ENCODE measurements at places on chromosomes 16 and 17.

DNA sequence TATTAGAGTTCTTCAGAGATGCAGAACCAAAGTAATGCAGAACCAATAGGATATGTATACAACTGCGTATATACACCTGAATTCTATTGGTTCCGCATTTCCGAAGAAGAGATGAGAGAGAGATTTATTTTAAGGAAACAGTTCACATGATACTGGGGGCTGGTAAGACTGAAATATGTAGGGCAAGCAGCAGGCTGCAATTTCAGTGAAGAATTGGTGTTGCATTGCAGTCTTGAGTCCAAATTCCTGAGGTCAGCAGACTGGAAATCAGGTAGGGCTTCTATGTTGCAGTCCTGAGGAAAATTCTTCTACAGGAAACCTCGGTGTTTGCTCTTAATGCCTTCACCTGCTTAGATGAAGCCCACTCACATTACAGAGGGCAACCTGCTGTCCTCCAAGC is 128.2 kb upstream of the MED13 start:
- no peak for DNase-seq

DNA sequence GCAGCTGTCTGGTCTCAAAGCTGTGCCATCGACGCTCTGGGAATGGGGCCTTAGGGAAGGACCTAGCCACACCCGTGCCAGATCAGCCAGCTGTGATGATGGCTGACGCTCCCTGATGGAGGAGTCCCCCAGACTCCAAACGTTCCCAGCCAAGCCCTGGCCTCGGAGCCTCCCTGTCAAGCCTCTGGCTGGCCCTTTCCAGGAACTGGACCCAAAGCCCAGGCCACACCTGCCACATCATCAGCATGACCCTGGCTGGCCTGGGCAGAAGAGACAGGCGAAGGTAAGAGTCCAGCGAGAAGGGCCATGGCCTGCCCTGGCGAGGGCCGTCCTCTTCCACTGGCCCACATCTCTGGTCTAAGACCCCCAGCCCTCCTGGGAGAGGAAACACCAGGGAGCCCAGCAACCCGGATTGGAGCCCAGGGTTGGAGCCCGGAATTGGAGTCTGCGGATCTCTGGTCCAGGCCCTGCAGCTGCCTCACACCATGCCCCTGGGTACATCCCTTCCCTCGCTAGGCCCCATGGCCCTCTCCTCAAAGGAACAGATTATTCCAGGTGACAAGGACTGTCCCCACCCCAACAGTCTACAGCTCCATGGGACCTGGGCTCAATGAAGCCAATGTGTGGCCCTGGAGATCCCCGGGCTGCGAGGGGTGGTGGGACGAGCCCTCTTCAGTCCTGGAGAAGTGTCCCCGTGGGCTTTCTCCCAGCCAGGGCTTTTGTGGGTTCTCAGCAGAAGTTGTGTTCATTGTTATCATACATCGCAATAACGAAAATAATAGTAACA is 105.1 kb upstream of the TNRC6C start:
- no peak for DNase-seq

- no peak for DNase-seq
Observed at GRCh38 chr17:70691150-70691549, 521.8 kb downstream of the KCNJ2 start.

GRCh38 chr17:59641799-59642484 is 22.2 kb downstream of the CLTC start:
- DNase-seq, result no peak

GRCh38 chr17:27968206-27968732 is 74.2 kb upstream of the NLK start:
- DNase-seq, result no peak

DNA sequence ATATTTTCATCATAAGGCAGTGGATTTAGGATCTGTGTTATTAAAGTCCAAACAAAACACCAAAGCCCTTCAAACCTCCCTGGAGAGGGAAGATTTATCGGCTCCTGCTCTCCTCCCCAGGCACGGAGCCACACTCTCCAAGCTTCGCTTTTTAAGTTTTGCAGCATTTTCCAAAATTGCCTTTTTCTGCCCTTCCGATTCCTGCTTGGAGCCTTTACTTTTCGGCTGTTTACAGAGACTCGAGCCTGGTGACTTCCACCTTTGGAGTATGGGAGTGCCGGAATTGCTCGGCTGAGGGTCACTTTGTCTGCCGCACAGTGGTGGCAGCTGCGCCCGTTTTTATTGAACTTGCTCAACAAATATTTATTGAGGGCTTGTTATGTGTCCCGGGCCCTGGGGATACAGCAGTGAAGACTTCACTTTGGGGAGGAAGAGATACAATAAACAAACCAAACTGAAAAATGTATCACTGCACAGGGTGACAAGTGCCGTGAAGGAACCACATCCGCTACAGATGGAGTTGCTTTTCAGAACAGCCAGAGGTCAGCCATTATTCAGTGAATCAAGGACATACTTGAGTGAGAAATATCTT is 185.5 kb downstream of the NTN1 start:
- no peak for DNase-seq

DNA sequence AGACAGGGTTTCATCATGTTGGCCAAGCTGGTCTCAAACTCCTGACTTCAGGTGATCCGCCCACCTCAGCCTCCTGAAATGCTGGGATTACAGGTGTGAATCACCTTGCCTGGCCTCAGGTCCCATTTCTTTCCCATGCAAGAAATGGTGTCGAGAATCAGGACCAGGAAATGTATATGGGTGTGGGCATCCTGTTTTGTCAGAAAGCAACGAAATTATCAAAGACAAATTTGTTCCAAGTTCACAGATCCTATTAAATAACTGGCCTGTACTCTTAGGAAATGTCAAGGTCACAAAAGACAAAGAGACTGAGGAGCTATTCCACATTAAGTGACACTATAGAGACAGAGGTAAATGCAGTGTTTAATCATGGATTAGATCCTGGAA is 17.1 kb upstream of the ST6GALNAC1 start:
- no peak for DNase-seq

DNA sequence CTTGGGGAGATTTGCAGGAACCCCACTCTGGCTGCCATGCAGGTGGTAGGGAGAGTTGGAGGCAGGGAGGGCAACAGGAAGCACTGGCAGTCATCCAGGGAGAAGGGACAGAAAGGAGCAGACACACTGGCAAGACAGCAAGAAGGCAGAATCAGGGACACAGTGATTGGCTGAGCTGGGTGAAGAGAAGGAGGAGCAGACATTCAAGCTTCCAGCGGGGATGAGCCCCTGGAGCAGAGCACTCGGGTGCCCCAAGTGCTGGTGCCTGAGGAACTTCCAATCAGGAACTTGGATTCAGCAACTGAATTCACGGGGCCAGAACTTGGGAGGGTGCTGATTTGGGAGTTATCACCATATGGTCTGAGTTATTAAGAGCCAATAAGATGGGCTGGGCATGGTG is 6.3 kb upstream of the ITGA3 start:
- no peak for DNase-seq

DNA sequence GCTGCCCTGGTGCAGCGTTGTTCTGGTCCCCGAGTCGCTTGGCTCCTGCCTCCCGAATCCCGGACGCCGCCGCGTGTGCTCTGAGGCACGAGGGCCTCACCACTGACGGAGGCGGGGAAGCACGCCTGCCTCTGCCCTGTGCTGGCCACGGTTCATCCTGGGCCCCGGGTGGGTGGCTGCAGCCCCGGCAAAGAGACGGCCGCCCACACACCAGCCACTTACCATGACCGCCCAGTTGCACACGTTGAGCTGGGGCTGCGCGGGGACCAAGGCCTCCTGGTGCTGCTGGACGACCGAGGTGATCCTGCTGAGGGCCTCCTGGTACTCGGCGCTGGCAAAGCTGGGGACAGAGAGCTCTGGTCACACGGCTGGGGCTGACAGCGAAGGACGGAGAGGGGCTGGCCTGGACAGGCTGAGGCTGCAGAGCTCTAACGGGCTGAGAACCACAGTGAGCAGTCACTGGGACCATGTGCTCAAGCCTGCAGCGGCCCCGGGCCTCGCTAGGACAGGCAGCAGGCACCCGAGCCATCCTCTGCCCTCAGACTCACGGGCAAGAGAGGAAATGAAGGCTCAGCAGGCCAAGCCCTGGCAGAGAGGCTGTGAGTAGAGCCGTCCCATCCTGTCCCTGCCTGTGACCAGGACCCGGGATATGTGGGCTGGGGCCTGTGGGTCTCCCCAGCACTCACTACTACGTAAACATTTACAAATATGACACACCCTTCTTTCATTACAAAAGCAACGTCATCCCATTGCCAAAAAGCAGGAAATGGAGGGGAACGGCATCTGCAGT is 6.3 kb upstream of the APRT start:
- DNase-seq, result no peak

DNA sequence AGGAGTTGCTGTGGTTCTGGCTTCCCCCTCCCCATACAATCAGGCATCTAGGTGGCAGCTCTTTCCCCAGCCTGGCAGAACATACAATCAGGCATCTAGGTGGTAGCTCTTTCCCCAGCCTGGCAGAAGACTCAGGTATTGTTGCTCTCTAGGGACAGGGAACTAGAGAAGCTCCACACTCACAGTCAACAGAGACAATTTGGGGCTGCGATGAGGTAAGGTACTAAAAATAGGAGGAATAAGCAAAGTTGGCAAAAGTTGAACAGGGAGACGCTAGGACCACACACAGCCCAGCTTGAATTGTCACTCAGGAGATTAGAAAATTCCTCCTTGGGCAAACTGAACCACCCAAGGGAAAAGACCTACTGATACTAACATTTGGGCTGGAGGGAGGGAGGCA is 315.5 kb upstream of the CDH5 start:
- no peak for DNase-seq

GRCh38 chr17:73553311-73553710 is 90.9 kb downstream of the SDK2 start:
- DNase-seq, result no peak

DNA sequence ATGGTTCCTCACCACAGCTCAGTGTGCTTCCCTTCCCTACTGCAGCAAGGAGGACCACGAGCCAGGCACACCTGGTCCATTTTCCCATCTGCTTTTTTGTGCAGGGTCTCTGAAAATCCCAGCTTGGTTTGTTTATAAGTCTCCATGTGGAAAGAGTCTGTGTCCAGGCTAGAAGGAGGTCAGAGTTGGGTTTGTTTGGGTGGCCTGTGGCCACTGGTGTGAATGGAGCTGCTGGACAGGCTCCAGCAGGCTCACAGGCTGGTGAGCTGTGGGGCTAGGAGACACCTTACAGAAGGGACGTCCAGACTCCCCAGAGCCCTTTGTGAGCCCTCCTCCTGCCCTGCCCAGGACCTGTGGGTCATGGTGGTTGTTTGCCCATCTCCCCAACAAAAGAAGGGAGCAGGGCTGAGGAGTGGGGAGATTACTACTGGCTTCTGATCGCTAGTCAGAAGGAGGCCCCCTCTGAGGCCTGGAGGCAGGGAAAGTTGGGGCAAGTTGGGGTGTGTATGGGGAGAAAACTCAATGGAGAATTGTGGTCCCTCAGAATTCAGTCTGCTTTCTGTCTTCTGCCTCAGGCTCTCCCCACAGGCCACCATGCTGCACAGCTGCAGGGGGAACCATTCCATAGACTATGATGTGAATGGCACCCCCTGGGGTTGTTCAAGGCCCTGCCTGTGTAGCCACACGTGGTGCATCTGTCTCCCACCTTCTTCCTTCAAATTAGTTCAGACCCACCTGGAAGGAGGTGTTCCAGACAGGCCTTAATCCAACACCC is 4.1 kb downstream of the RARA start:
- DNase-seq, result no peak
